GM12892 (cell line): ENCODE measurements at places on chromosomes 16 and 17.

DNA sequence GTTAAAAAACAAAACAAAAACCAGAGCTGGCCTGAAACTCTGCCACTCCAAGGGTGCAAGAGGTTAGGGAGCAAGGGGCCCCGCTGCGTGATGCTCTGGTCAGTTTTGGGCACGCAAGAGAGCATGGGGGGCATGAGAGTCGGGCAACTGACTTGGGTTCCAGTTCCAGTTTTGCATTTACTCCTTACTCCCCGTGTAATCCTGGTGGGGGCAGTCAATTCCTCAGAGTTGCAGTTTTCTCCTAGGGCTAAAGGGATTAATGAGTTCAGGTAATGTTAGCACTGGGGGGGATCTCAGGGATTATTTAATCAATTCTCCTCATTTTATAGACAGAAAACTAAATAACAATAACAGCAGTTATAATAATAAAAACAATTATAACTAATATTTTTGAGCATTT is 72.9 kb upstream of the PMFBP1 start:
- no peak for DNase-seq

DNA sequence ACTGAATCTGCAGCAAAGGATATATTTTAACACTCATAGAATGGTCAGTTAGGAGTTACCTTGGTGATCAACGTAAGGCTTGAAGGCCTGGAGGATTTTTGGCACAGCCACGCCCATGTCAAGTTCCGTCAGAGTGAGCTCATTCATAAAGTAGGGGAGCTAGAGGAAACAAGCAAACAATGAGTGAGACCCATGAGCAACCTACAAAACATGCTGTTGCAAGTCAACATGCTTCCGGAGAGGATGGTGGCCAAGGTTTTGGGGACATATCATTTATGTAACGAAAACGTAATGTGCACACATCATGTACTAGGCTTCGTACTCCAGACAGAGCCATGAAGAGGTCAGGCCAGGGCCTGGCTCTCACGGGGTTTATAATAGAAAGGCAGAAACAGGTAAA is 41.1 kb upstream of the ERN1 start:
- no peak for DNase-seq

GRCh38 chr17:7740481-7741001 is 23.0 kb downstream of the DNAH2 start:
- DNase-seq, result no peak

- no peak for DNase-seq
These were observed 2.3 kb upstream of the G6PC1 start for GRCh38 chr17:42898147-42898811.

DNA sequence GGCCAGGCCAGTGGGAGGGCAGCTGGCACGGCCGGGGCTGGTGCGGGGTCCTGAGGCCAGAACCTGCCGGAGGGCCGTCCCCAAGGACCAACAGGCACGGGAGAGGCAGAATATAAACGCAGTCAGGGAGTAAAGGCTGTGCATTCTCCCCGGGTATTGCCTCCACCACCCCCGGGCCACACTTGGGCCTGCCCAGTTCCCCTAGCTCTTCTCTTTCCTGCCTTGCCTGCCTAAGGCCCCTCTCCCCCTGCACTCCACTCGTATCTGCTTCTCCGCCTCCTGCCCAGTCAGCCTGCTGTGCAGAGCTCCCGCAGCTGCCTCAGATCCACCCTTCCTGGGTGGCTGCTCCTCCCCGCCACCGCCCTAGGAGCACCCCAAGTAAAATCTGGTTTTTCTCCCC is 5.0 kb upstream of the RPH3AL start:
- DNase-seq, result no peak

DNA sequence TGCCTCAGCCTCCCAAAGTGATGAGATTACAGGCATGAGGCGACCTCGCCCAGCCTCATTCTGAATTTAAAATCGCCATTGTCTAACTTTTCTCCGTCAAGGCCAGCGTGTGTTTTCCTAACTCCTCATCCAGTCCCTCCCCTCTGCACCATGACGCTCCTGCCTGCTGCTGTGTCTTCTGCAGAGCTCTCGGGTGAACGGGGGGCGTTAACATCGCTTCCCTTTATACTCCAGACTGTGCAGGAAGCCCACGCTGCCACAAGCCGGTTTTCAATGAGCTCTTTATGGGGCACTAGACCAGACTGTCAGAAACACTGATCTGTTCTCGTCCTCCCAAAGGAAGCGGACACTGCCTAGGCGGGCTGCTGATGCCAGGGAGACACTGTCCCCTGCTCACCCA is 13.2 kb downstream of the AANAT start:
- no peak for DNase-seq

DNA sequence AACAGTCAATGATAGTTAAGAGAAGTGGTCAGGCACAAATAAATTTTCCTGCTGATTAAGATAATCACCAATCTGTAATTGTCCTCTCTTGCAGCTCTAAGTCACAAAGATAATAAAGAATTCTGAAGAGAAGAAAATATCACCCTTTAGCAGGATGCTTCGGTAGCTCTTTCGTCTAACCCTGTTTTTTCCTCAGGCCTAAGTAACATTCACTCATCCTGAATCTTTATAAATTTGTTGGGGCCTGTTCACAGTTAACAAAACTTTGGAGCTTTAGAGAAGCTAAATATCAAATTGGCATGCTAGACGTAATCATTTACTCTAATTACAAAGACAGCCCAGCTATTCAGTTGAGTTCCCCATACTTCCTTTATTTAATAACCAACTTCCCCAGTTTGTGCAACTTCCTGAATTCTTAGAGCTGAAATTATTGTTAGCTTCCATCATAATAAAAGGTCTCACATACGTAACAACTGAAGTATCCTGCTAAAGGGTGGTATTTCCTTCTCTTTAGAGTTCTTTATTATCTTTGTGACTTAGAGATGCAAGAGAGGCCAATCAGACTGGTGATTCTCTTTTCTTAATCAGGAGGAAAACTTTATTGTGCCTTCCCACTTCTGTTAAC is 118.6 kb downstream of the TANGO6 start:
- DNase-seq, result no peak

DNA sequence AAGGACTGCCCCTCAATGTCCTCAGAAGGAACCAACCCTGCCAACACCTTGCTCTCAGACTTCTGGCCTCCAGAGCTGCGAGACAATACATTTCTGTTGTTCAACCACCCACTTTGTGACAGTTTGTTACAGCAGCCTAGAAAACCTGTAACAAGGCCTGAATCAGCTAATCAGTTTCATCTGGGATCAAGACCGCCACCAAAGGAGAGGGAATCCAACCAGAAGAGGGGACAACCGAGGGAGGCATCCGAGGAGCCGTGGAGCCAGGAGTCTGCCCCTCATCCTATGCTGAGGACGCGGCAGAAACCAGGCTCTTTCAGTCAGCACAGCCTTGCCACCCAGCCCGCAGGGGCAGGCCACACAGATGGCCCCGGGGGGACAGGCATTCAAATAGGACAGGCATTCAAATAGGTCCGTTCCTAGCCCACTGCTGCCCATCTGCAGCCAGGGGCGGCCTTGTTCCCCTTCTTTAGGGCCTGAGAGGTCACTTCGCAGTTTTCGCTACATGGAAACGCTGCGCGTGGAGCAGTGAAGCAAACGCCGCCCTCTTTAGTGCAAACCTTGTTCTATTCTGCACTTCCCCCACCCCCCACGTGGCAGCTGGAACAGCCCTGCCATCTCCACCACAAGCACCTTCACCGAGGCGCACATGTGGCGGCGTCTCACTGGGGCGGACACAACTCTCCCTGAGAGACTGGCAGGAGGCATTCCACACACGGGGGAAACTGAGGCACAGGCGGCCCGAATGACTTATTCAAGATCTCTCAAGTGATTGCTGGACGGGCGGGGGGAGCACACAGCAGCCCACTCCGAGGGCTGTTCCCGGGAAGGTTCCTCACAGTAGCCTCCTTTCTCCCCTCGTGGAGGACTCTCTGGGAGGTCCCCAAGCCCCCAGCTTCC is 26.7 kb downstream of the FA2H start:
- DNase-seq, result no peak

GRCh38 chr16:82386761-82387160 is 216.7 kb upstream of the MPHOSPH6 start:
- DNase-seq, result no peak

GRCh38 chr16:13999071-13999894 is 71.8 kb upstream of the MRTFB start:
- DNase-seq, result no peak

GRCh38 chr16:23836404-23837311 is 875 bp downstream of the PRKCB start:
- no peak for DNase-seq

GRCh38 chr17:10668775-10669174 is 11.7 kb upstream of the MYH3 start:
- no peak for DNase-seq

- no peak for DNase-seq
These were observed 822 bp downstream of the IGF2BP1 start for GRCh38 chr17:48997827-48998586.

DNA sequence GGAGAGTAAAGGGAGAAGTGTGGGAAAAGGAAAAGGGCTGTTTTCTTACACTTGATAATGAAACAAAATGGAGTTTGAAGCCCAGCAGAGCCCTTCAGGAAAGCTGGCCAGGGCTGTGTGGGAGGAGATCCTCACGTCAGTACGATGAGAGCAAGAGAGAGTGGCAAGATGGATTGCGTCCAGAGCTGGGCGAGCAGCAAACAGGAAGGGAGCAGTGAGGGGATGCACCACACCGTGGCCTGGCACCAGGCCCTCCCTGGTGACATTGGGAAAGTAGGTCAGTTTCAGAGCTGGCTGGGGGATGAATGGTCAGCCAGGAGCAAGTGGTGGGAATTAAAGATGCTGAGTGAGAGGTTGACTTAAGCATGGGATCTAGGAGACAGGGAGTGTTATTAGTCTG is 273.6 kb downstream of the GRIN2A start:
- DNase-seq, result no peak

DNA sequence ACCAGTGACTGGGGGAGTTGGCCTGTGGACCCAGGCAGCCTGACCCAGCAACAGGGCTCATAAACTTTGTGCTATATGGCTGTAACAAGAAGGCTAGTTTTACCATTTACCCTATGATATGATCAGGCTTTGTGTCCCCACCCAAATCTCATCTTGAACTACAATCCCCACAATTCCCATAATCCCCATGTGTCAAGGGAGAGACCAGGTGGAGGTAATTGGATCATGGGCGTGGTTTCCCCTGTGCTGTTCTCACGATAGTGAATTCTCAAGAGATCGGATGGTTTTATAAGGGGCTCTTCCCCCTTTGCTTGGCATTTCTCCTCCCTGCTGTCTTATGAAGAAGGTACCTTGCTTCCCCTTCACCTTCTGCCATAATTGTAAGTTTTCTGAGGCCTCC is 111.2 kb upstream of the NLRP1 start:
- no peak for DNase-seq

- peak; percentile 54 for DNase-seq
These were observed 13.4 kb upstream of the CRISPLD2 start for GRCh38 chr16:84806256-84806889.

DNA sequence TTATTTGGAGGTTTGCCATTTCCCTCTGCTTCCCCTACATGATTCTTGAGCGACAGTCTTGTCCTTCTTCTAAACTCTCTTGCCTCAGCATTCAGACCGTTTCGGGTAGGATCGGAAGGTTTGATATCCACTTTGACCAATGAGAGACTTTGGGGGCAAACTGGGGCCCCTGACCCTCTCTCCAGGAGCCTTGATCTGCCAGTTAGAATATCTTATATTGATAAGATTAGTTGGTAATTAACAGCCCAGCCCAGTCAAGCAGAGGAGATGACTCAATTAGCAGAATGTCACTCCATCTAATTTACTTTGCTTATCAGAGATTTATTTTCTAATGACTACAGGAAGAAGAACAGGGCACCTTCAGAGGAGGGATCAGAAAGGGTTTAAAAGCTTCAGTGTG is 532.8 kb downstream of the XYLT1 start:
- DNase-seq, result no peak

GRCh38 chr17:12421646-12422306 is 243.9 kb upstream of the MYOCD start:
- DNase-seq, result no peak

GRCh38 chr17:76672270-76672851 is 28.8 kb upstream of the ST6GALNAC1 start:
- DNase-seq, result no peak

- no peak for DNase-seq
These were observed 12.1 kb downstream of the ZZEF1 start for GRCh38 chr17:4130715-4131114.

GRCh38 chr17:64607862-64608565 is 54.1 kb downstream of the SMURF2 start:
- no peak for DNase-seq

- no peak for DNase-seq
These were observed 84.7 kb downstream of the LMF1 start for GRCh38 chr16:886084-886543.

- DNase-seq, result peak; percentile 59
These were observed 97.6 kb downstream of the MRM3 start for GRCh38 chr17:879546-880442.

DNA sequence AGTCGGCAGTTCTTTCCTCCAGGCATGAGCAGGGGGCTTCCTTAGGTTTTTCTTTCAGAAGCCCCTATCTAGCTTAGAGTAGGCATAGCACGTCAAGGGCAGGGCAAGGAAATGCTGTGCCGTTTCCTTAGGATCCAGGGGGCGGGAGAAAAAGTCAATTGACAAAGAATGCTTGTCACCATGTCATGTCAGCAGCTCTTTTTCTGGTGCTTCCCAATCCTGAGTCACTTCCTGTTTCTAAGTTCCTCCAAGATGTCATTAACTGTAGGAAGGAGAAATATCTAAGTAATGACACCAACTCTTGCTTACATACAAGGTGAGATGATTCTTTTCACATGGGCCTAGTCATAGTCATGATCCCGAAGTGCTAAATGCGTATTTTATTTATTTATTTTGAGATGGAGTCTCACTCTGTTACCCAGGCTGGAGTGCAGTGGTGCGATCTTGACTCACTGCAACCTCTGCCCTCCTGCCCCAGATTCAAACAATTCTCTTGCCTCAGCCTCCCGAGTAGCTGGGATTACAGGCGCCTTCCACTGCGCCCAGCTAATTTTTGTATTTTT is 35.2 kb downstream of the GJC1 start:
- DNase-seq, result no peak

DNA sequence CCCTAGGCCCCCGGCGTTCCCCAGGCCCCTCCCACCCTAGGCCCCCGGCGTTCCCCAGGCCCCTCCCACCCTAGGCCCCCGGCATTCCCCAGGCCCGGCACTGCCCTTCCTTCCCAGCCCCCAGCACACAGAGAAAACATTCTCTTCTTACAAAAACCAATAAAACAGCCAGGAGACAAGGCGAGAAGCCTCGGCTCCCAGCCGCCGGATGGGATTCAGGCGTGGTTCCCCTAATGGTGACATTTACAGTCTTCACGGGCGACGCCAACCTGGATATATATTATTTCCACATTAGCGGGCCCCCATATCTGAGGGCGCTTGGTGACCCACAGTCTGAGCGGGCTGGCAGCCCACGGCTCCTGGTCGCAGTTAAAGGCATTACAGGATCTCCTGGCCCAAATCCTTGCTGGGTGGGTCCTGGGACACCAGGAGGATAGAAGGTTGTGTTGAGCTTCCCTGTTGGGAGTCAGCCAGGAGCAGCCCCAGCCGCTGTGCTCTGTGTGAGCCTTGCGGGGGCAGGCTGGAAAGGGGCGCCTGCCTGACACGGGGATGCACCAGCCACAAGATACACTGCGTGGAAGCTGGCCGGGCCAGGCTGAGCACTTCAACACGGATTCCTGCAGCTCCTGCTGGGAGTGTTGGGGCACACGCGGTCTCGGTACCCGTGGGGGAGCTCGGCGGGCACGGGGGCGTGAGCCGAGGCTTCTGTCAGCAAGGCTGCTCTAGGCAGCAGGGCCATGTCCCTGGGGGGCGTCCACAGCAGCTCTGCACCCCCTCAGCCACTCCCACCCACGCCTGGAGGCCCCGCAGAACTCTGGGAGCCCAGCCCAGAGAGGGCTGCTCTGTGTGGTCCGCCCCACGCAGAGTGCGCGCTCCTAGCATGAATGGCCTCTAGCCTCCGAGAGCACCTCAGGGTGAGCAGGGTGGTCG is 83.7 kb downstream of the LMF1 start:
- no peak for DNase-seq
